Fibroblast of gingiva (primary cell): ENCODE measurements at places on chromosomes 4 and X.

GRCh38 chrX:150086371-150086770 is 148.1 kb upstream of the EOLA2 start:
- no peak for DNase-seq

GRCh38 chrX:21837056-21837455 is 2.4 kb upstream of the MBTPS2 start:
- DNase-seq, result no peak

DNA sequence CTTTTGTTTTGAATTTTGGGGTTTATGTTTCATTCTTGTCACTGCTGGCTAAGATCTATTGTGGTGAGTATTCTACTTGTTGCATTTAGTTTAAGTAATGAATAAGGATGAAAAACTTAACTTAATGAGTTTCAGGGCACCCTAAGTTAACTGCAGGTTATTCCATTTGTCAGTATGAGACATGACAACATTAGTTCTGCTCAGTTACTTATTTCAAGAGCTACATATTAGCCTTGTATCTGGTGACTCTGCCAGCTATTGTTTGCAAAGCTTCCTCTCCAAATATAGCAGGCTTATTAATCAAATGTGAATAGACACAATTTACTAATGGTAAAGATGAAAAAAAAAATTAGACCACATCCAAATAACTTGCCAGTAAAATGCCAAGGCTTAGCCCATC is 567.1 kb downstream of the IL15 start:
- DNase-seq, result no peak

DNA sequence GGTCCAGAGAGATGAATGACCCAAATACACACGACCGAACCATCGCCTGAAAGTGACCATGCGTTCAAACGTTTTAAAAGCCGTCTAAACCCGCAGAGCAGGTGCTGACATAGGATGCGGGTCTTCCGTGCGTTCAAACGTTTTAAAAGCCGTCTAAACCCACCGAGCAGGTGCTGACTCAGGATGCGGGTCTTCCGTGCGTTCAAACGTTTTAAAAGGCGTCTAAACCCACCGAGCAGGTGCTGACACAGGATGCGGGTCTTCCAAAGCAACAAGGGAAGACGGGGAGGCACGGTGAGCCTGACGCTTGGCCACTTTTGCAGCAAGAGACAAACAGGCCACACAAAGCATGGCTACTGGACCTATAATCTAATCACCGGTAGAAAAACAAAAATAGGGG is 47.2 kb downstream of the GAK start:
- DNase-seq, result no peak

DNA sequence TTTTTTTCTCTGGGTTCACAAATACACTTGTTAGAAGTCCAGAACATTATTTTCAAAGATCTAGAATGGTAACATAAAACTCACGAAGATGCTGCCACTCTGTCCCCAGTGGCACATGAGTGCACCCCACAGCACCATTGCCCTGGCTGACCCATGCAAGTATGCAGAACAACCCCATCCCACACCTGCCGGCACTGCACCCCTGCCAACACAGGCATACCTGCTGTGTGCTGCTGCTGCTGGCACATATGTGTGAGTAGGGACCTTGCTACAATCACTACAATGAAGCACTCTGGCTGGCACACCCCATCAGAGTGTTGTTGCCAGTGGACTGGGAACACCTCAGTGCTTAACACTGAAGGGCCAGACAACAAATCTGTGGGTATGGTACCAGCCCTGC is 66.9 kb downstream of the CISD2 start:
- DNase-seq, result no peak
